B cell (primary cell): ENCODE measurements at places on chromosomes 12 and 14.
A peak's percentile ranks its signal among the peaks of the same experiment; 100 is the strongest.

DNA sequence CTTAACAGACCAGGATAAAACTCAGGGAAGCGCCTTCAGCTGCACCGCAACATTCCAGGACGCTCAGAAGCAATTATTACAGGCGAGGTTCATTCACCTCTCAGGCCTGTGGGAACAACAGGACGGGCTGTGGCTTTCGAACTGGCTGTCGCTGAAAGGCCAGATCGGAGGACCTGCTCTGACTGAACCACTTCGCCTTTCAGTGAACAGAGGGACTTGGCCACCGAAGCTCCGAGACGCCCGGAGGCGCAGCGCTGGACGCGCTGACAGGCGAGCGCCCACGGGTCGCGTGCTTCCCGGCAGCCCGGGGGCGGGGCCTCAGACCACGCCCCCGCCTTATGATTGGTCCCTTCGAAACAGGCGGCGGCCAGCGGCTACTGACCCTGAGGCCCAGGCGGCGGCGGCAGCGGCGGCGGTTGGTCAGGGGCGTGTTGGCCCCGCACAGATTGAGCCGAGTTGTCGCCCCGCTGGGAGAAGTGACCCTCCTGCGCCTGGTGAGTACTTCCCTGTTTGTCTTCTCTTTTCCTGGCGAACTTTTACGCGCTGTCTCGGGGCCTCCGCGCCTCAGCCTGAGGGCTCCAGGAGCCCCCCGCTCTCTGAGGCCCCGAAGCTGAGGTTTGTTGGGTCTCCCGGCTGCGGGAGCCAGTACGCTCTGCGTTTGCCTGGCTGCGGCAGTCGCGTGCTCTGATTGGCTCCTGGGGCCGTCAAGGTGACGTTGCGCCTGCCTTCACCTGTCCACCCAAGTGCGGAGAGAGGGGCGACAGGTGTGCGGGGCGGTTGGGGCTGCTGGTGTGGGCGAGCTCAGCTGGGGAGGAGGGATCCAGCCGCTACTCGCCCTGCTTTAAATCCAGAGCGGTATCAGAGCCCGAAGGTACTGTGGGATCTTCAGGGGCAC, at the start of gene GAS2L3:
Gene GAS2L3, plus strand, starts transcription at position 393 of the 895 bp plus-strand sequence. CDS start 21,221 bp downstream, outside the sequence.
- peak; percentile 70 for DNase-seq

DNA sequence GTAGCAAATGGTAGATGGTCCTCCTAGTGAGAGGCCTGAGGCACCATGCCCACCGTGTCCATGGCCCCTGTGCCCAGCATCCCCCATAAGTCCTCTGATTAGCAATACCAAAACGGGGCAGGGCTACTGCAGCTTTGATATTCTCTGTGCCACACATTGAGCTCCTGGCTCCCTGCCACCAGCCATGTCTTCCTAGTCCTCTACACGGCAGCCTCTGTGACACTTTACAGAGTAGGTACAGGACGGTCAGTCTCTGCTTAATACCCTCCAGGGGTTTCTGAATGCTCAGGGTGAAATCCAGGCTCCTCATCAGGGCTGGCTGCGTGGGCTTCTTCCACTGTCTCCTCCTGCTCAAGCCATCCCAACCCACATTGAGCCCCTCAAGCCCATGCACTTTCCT, 8.0 kb downstream of the RBM19 start:
- no peak for DNase-seq

- no peak for DNase-seq
Observed at GRCh38 chr14:97057238-97058073, 260.3 kb downstream of the VRK1 start.

DNA sequence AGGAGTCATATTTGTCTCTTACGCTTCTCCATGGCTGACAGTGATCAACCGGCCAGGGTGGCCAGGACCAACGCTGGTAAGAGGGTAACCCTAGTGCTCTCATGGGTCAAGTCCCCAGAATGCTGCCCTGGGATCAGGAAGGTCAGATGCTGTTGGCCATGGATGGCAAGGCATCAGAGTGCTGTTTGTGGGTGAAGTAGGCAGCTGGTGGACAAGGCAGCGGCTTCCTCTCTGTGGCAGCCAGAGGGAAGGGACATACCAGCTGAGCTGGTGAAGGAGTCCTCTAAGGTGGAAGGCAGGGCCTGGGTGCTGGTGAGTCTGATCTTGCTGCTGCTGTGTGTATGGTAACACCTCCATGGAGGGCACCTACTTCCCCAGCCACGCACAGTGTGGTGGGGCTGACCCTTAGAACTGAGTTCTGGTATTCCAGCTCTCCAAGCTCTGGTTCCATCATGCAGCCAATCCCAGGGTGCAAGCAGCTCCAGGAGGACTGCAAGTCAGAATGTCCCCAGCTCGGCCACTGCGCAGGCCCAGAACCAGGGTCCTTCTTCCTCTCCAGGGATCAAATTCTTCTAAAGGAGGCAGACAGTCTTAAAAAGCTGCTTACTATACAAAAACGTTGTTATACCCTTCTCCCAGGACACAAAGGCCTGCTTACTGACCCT, 13.4 kb upstream of the SMOC1 start:
- no peak for DNase-seq

- DNase-seq, result no peak
Observed at GRCh38 chr14:96125536-96125935, 79.1 kb upstream of the BDKRB2 start.

GRCh38 chr12:98635657-98636323, 8.8 kb downstream of the IKBIP start:
- peak; percentile 24 for DNase-seq

DNA sequence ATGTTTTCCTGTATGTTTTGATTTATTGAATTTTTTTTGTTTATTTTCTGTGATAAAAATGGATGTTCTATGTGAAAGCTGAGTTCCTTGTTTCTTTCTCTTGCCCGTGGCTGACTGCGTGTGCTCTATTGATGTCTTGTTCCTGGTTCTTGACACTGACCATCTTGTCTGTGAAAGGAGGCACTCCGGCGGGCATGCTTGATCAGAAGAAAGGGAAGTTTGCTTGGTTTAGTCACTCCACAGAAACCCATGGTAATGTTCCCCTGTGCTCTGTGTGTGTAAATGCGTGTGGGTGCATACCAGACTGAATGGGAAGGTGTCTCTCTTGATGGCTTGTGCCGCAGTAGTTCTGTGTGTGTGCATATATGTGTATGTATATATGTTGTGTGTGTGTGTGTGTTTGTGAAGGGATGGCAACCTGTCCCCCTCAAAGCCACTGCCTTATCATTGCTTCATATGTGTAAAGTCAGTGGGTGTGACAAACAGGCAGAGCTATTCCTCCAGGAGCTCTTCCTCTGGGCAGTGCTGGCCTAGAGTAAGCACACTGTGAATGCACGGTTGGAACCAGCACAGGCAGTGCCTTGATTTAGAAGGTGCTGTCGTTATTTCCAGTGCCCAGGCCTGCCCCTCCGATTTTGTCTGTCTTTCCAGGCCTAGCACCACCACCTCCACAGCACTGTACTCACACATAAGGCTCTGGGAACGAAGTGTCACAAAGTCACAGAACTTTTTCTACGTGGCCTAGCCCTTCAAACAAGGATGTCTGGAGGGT, 247.3 kb upstream of the FKBP4 start:
- no peak for DNase-seq

DNA sequence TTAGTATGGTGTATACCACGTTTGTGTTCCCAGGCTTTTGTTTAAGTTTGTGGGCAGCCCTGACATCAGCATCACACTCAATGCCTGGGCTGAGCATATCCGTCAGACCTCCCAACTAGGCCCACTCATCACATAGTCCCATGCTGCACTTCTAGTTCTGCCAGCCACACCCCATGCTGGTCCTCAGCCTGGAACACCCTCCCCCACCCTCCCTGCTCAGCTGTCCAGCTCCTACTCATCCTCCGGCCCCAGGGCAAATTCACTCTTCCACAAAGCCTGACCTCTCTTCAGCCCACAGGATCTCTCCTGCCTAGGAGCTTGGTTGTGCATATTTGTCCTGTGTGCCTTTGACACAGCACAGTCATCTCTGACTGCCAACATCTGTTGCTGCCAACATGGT, 3.9 kb upstream of the ENDOU start:
- no peak for DNase-seq
